Thymus (tissue), 14 donors: ENCODE measurements at places on chromosomes 13 and 19. TPM values are rescaled to one million over a fixed set of nuclear protein-coding genes. Genes with fewer than 3 reads are reported as not detected.

DNA sequence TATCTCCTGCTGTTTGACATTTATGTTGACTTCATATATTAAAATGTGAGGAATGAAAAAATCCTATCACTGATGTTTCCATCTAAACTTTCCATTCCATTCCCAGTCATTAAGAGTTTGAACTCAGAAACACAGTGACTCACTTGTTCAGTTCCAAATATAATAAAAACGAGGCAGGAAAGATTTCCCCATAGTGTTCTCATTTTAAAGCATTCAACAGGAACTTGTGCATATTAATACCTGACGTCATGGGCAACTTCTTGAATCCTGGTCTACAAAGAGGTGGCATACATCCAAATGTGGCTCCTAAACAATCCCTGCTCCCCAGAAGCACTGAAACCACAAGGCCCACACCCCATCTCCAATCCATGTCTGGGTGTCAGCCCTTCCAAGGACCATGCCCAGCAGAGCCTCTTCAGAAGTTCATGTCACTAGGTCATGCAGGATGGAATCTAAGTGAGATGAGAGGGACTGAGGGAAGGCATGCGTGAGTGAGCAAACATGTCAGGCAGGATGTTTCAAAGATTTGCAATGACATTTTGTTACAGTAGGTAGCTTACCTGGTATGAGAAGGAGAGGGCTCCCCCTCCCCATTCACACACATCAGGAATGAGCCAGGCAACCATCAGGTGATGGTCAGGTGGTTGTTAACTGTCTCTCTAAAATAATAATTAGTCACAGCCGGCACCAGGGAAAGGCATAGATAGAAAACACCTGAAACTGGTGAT is 9.4 kb upstream of the ERVV-2 start:
- DNase-seq: no peak

- DNase-seq: no peak
These were observed 1.6 kb downstream of the MAP2K7 start for GRCh38 chr19:7905268-7905667.

GRCh38 chr13:93480553-93481106 is 254.0 kb downstream of the GPC6 start:
- no peak for DNase-seq

DNA sequence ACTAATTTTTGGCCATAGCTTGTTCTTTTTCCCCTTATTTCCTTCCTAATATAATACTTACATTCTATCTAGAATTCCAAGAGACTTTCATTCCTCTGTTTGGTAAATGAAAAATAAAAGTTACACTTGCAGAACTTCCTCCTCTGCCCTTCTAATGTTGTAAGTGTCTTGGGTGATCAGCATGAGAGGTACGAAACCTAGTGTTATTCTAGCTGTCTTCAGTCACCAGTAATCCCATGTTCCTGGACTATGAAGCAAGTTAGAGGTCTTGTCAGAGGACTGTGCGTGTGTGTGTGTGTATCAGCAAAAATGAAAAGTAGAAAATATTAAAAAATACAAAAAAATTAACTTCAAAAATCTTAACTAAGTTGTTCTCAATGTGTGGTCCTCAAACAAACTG is 307.0 kb downstream of the SPRY2 start:
- no peak for DNase-seq

- DNase-seq: no peak
These were observed 88.1 kb downstream of the TSC22D1 start for GRCh38 chr13:44487989-44488388.

DNA sequence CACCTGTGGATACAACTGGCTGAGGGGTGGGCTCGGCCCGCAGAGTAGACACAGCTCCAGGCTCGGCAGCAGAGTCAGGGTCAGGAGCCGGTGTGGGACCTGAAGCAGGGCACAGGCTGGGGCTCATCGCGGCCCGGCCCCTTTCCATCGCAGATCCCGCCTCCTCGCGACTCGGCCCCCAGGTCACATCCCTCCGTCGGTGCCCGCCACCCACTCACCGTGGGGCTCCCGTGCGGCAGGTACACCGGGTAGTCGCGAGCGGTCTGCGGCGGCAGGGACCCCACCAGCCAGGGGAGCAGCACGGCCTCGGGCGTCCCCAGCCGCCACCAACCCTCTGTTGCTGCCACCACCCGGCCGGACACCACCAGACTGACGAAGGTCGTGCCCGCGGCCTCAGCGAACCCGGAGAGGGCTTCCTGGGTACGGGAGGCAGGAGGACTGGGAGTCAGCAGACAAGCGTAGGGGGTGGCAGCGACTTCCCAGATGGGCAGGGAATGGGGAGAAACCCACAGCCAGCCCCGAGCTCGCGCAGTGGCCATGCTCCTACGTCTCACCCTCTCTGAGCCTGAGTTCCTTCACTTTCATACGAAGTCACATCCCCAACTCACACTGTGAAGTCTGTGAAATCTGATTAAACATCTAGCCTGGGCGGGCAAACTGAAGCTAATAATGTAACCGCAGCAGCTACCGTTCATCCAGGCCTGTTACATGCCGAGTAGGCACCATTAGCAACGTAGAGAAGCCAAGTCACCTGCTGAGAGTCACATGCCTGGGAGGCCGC is 3.7 kb downstream of the FUZ start:
- no peak for DNase-seq

DNA sequence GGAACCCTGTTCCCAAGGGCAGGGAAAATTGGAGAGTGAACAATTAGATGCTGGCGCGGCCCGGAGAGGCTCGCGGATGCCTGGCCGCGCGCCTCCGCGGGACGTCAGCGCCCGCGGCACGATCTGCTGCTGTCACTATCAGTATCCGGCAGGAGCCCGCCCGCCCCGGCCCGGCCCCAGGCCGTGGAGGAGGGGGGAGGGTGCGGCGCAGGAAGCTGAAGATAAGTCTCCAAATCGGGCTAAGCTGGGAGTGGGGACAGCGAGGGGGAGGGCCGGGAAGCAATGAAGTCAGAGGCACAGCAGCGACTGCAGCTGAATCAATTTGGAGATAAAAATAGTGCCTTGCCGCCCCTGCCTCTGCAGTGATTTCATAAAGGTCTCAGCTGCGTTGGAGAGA is 441.5 kb upstream of the KLF12 start:
- no peak for DNase-seq

DNA sequence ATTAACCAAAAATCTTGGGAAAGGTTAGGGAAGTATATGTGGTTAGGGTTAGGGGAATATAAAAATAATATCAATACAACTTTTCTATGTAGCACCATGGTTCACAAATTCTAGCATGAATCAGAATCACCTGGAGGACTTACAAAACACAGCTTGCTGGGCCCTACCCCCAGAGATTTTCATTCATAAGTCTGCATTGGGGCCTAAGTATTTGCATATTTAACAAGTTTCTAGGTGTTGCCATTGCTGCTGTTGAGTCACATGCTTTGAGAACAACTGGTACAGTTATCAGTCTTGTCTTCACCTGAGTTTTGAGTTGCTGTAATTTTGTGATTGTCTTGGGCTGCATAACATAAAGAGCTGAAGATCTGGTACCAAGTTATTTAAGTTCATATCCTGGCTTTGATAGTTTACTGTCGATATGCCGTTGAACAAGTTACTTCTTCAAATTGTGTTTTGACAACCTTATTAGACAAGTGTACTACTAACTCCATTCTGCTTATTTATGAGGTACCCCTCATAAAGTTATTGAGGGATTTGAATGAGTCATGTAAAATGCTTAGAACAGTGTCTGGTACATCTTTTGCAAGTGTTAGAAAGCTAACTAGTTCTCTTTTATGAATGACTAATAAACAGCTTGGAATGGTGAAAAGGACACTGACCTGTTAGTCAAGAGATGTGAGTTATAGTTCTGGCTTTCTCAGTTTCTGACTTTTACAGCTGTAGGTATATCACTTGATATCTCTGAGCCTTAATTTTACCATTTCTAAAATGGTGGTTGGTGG is 132.9 kb downstream of the PAN3 start:
- DNase-seq: no peak

DNA sequence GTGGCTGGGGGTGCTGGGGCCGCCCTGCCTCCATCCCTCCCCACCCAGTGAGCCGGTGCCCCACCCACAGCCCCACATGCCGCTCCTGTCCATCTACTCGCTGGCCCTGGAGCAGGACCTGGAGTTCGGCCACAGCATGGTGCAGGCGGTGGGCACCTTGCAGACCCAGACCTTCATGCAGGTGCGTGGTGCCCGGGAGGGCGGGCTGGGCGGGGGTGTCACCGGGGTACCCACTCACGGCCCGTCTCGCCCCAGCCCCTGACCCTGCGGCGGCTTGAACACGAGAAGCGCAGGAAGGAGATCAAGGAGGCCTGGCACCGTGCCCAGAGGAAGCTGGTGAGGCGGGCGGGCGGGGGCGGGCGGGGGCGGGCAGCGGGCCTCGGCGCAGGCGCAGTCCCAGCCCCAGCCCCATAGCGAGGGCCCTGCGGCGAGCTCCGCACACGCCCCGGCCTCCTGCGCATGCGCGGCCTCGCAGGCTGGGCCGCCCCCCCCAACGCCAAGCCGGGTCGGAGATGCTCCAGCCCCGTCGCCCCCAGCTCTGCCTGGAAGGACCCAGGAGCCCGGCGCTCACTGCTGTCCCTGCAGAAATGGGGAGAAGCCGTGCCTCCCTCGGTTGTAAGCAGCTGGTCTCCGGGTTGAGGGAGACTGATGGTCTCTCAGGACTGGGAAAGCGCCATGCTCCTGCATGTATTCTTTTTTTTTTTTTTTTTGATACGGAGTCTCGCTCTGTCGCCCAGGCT is 7.7 kb downstream of the ARHGAP45 start:
- DNase-seq: no peak

- DNase-seq: no peak
These were observed 152.3 kb downstream of the DLEU7 start for GRCh38 chr13:50691176-50691680.

DNA sequence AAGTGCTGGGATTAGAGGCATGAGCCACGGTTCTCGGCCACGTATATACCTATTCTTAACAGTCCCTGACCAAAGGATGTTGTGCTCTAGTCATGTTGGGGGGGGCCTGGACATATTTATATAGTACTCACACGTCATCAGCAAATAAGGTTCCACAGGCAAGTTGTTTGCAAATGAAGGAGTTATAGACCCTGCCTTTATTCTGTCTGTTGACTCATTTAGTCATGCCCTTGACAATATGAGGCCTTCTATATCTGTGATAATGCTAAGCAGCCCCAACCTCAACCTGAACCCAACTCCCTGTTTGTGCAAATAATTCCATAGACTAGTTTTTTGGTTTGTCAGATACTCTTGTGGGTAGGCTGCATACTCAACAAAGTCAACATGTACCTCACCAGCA is 8.9 kb downstream of the ZNF586 start:
- no peak for DNase-seq

DNA sequence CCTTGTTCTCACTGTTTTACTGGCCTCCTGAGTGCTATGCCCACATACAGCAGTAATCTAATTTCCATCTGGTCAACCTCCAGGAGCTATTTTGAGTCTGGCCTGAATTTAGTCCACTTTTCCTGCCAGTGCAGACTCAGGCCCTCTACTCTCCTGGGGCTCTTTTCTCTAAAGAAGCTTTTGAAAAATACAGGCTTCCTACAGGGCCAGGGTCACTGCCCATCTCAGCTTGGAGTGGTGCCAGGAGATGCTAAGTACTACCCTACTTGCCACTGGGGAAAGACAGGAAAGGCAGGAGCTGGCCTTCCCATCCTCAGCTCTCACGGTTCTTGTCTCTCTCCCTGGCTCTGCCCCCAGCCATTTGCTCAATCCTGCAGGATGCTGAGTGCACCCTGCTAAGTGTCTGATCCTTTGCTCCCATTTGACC is 101.7 kb upstream of the SERP2 start:
- no peak for DNase-seq

GRCh38 chr13:106355866-106356265 is 179.6 kb downstream of the EFNB2 start:
- no peak for DNase-seq

- DNase-seq: no peak
These were observed 85.7 kb downstream of the CYSLTR2 start for GRCh38 chr13:48739386-48739964.

DNA sequence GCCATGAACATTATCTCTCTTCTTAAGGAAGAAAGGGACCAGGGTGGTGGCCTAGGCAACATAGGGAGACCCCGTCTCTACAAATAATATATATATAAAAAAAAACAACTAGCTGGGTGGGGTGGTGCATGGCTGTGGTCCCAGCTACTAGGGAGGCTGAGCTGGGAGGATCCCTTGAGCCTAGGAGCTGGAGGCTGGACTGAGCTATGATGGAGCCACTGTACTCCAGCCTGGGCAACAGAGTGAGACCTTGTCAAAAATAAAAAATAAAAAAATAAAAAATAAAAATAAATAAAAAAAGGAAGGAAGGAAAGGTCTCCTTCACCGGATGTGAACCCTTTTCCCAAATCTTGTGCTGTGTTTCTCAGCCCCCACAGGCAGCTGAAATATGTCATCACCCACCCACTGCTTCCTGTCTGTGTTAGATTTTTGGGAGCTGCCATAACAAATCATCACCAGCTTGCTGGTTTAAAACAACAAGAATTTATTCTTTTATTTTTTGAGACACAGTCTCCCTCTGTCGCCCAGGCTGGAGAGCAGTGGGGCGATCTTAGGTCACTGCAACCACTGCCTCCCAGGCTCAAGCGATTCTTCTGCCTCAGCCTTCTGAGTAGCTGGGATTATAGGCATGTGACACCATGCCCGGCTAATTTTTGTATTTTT is 9.5 kb upstream of the TSPAN16 start:
- DNase-seq: no peak

DNA sequence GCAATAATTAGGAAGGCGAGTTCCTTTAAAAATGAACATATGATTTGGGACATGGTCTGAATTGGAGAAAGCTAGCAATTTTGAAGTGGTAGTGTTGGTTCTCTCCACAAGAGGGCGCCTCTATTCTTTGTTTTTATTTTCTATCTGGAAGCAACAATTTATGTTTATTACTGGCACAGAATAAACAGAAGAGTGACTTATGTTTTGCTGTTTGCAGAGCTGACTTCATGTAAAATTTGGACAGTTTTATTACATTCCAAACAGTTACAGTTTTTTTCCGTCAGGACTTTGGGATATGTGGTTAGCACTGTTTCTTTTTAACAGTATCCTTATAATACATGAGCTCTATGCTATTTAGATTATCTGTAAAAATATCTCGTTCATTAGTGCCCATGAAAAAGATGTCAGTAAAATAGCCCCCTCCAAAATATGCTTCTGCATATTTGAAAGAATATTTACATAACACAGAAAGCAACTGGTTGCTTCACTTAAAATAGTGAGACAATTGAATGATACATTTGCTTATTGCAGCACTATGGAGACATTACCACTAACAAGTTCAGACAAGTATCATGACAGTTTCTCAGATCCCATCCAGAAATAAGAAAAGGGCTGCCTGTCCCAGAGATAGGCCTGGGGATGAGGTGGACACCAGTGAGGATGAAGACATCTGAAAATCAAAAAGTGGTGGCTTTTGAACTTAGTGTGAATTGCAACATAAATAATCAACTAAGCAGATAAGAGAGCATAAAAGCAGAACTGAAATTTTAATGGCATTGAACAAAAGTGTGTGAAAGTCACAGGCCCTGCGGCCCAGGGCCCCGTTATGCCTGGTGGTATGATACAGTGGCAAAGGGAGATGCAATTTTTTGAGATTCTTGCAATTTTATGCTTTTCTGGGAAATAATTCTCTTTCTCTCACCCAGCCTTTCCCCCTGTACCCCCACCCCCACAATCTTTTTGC is 32.3 kb upstream of the FGF9 start:
- no peak for DNase-seq

GRCh38 chr13:42412812-42413483 is 141.0 kb downstream of the AKAP11 start:
- no peak for DNase-seq

GRCh38 chr19:53908106-53908934 is 758 bp upstream of the CACNG7 start:
- DNase-seq: no peak

RASL11A gene
- 1.7 TPM for total RNA-seq

ZNF534 gene
- 0.05 TPM for total RNA-seq

IQCN gene
- 0.57 TPM for total RNA-seq
